ENCODE measurements at places on chromosomes 11 and 22. TPM values are rescaled to one million over a fixed set of nuclear protein-coding genes. Genes with fewer than 3 reads are reported as not detected.

DNA sequence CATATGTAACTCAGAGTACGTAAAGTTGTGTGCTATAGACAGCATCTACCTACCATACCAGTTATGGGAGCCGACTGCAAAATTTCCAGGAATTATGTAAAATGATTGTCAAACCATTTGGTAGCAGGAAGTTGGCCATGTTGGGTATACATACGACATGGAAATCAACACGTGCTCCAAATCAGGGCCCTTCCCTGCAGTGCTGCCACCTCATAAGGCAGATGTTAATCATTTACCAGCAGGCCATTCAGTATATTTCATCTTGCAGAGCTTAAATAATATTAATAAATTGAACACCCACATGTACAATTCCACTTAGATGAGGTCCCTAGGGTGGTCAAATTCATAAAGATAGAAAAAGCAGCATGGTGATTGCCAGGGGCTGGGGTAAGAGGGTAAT is 9.8 kb downstream of the MS4A18 start:
- DNase-seq: no peak

- no peak for DNase-seq
Observed at GRCh38 chr11:5486421-5486820, 2.1 kb upstream of the OR52D1 start.

OR52N4 gene
- polyA plus RNA-seq: not detected

DNA sequence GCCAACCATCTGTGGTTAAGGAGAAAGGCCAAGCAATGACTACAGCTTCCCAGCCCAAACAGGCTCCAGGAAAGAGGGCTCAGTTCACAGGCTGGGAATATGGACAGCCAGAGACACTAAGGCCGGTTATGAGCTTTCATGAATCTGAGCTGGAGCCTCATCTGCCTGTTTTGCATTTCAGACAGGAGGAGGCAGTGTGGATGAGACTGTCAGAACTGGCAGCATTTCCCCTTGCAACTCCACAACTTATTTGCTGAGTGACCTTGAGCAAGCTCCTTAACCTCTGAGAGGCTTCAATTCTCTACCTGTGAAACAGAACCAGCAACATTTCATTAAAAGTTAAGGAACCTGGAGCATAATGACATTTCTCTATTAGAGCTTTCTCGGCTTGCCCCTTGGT is 264.0 kb downstream of the ETS1 start:
- no peak for DNase-seq

DNA sequence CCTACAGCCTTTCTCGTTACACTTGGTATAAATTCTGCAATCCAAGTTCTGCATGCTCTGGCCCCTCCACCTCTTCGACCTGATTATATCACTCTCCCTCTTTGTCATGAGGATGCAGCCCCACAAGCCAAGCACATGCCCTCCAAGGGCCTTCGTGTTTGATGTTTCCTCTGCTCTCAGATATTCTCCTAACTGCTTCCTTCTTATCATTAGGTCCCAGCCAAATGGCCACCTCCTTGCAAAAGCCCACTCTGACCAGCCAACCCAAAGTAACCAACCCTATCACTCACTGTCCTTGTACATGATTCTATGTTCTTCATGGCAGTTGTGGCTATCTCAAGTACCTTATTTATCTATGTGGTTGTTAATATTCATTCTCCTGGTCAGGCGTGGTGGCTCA is 38.3 kb upstream of the LRRC55 start:
- no peak for DNase-seq

- no peak for DNase-seq
Observed at GRCh38 chr11:21963013-21963412, 229.9 kb upstream of the ANO5 start.

DNA sequence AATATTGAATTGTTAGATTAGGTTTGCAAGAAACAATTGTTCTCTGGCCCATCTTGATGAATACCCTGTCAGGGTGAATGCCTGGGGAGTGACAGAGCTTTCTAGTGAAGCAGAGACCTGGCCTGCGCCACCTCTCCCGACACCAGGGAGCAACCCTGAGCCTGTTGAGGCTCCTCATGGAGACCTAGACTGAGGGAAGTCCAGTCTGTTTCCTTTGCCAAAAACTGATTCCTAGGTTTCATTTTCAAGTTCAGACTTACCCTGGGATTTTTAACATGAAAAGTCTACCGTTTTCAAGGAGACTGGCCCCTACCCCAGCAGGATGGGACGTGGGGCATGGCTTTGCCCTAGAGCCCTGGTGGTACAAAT is 173.7 kb upstream of the SORL1-AS1 start:
- no peak for DNase-seq

TBX10 gene
- not detected for polyA plus RNA-seq

GRCh38 chr22:42893371-42894150 is 36.5 kb upstream of the ARFGAP3 start:
- DNase-seq: no peak

- DNase-seq: no peak
Observed at GRCh38 chr22:46145896-46146295, 4.4 kb upstream of the PPARA start.

TSGA10IP gene
- not detected for polyA plus RNA-seq

DNA sequence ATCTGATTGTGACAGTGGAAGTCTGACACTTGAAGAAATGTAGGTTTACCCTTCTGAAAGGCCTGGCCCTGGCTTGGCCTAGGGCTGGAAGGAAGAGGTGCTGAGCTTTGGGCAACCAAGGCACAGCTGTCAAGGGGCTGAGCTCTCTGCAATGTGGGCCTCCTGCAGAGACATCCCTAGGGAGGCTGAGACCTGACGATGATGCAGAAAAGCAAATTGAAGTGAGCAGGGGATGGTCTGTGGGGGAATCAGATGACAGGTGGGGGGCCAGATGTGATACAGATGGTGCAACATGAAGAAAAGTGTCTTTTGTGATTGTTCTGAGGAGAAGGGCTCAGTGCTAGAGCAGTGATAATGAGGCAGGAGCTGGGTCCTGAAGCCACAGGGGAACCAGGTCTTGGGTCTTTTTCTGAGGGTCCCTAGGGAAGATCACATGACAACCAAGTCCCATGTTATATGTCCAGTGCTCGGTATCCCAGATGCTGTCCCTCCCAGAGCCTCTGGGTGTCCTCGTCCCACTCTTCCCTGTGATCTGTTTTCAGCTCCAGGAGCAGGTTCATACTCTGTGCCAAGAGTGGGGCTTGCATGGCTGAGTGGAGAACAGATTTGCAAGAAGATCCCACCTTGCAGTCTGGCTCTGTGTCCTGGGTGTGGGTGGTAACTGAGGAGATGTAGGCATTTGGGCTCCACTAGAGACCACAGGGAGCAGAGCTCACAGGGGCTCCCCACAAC is 79.9 kb upstream of the VPREB1 start:
- DNase-seq: no peak

- no peak for DNase-seq
Observed at GRCh38 chr11:58596621-58597020, 17.8 kb downstream of the ZFP91 start.

DNA sequence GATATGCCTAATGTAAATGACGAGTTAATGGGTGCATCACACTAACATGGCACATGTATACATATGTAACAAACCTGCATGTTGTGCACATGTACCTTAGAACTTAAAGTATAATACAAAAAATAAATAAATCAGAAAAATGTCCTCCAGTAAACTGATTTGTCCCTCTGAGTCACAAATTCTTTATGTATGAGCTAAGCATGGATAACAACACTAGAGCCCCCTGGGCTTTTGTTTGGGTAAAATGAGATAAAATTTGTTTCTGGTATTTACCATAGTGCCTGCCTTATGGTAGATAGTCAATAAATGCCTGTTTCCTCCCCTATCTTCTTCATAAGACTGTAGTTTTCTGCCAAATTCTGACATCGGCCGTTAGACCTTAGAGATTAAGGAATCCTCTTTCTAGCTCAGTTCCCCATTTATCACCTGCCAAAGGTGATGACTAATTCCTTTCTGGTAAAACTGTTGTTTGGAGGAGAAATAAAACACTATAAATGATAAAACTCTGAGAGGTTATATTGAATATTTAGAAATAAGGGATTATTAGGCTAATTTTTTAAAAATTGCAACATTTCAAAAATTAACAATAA is 43.6 kb upstream of the LUZP2 start:
- no peak for DNase-seq

DNA sequence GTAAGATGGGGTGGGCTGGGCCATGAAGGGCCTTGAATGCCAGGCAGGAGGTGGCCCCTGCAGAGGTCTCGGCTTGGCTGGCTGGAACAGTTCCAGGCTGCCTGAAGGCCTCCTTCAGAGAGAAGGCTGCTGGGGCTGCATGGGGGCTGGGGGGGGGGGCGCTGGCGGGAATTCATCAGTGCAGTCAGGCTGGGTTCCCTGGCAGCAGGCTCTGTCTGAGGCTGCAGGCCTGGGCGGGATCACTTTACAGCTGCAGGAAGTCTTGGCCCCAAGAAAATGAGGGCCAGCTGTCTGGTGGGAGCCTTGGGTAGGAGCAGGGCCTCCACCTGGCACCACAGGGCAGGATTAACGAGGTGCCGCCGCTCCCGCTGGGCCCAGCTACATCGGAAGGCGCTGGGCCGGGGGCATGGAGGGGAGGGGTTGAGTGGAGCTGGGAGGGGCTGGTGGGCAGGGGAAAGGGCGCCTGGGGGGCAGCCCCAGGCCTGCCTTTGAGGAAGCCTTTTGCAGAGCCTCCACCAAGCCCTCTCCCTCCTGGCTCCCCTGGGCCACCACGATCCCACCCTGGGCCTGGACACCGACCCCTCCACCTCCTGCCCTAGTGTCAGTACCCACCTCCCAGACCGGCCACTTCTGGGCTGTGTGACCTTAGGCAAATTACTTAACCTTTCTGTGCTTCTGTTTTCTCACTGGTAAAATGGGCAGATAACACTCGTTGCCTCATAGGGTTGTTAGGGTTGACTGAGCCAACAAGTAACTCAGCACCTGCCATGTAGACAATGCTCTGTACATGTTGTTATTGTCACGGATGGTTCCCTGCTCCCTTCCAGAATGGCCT is 31.0 kb upstream of the HMOX1 start:
- DNase-seq: peak; percentile 78

PRODH gene
- polyA plus RNA-seq: 8.2 TPM

GRCh38 chr11:123434911-123435310 is 4.8 kb downstream of the GRAMD1B start:
- DNase-seq: no peak

CD3G gene
- polyA plus RNA-seq: 0.45 TPM

DNA sequence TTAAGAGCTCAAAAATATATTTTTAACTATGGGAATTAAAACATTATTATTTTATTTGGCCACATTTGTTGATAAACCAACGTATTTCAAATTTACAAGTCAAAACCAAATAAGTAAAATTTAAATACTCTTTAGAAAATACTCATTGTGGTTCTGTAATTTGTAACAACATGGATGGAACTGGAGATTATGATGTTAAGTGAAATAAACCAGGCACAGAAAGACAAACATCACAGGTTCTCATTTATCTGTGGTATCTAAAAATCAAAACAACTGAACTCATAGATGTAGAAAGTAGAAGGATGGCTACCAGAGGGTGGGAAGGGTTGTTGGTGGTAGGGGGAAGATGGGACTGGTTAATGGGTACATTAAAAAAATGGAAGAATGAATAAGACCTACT is 50.8 kb downstream of the STK33 start:
- no peak for DNase-seq

OR56A5 gene
- polyA plus RNA-seq: not detected

DNA sequence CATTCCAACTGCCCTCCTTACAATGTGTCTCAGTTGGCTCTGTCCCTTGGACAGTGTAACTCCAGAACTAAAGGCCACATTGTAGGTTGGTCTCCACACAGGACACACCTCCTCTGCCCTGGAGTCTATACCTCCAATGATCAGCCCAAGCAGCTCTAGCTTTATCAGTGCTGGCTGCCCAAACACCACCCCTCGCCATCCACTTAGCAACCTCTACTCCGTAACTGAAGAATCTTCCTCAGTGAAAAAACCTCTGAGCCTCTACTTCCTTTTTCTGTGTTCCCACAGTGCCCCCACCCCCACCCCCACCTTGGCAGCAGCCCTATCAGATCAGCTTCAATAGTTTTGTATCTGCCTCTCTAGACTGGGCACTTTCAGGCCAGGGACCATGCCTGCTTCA is 33.4 kb downstream of the SERPINH1 start:
- no peak for DNase-seq

DNA sequence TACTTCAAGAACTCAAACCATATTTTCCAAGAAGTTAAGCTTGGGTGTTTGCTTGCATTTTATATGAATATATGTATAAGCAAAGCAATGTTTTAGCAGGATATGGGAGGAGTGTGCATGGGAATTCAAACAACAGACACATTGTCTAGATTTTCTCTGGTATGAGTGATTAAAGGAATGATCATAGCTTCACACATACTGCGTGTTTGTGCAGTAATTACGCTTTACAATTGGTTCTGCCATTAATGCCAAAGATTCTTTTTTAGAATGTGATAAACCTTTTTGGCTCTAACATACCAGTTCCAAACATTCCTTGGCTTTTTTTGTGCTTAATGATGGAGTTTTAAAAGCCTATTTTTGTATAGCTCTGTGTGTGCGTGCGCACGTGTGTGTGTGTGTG is 54.0 kb downstream of the CCDC34 start:
- no peak for DNase-seq

SEC14L3 gene
- not detected for polyA plus RNA-seq

- no peak for DNase-seq
Observed at GRCh38 chr22:32480238-32480637, 5.6 kb downstream of the FBXO7 start.

- DNase-seq: no peak
Observed at GRCh38 chr22:39960791-39961746, 872 bp downstream of the TMA7B start.

Measured in kidney (tissue), 22 donors.